ENCODE measurements at places on chromosomes 2 and 18.

GRCh38 chr2:25490217-25490616 lies 148.5 kb upstream of the DNMT3A start:
- DNase-seq = no peak

DNA sequence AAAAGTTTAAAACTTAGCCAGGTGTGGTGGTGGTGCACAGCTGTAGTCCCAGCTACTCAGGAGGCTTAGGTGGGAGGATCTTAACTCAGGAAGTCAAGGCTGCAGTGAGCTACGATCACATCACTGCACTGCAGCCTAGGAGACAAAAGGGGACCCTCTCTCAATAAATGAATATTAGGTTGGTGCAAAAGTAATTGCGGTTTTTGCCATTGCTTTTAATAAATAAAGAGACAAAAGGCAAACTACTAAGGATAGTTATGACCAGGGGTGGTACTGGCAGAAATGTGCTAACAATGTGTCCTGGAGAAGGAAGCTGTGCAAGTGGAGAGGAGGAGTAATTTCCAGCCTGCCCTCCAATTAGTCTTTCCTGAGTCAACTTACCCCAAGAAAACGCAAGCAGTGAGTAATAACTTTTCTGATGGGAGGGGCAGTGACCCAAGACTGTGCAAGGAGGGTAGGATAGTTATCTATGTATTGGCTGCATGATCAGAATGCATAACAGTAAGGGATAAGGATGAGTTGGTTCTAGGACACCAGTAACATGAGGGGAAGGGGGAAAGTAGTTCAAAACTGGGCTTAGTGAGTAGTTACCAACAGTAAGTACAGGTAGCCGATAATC lies 1.5 kb downstream of the EXOC6B start:
- no peak for DNase-seq

DNA sequence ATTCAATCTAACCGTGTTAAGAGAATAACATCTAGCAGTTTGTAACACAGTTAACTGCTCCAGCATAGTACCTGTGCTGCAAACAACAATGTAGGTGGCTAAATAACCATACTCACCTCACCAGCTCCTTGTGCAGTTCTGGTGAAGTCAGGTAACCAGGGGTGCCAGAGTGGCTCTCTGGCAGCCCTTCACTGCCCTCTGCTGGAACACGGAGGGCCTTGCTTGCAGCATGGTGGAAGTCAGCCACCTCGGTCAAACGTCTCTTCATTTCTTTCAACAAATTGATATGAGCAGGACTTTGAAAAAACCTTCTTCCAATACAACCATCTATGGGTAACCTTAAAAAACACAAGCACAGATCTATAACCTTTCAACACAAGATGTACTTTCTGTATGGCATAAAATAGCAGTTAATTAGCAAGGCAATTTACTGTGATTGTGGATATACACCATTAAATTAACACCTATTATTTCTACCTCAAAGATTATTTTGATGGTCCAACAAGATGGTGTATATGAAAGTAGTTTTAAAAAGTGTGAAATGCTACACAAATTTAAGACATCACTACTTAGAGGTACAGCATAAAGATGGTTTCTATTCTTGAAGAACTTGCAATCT lies 56.6 kb downstream of the EPG5 start:
- DNase-seq = no peak

- peak; percentile 65 for DNase-seq
These were observed 41.2 kb upstream of the DAPL1 start for GRCh38 chr2:158753641-158754611.

GRCh38 chr2:117714110-117714509 lies 100.4 kb upstream of the DDX18 start:
- DNase-seq = no peak

GRCh38 chr2:72990695-72991438 lies 73.5 kb downstream of the EMX1 start:
- no peak for DNase-seq

GRCh38 chr2:203143391-203143790 lies 95.4 kb upstream of the CYP20A1 start:
- no peak for DNase-seq

DNA sequence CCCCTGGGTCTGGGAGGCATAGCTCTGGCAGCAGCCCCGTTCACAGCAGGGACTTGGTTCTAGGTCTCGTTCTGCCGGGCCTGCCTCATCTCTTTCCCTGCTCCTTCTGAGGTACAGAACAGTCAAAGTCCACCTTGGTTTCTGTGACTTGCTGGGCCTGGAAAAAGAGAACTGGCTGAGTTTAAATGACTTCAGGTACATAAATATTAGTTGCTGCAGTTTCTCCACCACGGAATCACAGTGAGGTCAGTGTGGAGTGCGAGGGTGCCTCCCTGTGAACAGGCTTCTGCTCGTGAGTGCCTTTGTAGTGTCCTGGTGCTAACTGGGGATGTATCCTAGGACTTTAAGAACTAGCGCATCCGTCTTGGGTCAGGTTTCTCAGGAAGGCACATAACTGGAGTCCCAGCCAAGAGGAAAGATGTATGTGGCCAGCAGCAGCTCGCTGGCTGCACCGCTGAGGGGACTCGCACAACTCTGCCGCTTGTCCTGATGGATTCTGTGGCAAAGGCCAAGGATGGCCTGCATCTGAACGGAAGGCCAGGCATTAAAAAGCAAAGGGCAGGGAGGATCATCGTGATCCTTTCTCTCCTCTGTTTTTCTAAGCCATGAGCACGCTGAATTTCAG lies 188.6 kb downstream of the SH3RF3 start:
- no peak for DNase-seq

DNA sequence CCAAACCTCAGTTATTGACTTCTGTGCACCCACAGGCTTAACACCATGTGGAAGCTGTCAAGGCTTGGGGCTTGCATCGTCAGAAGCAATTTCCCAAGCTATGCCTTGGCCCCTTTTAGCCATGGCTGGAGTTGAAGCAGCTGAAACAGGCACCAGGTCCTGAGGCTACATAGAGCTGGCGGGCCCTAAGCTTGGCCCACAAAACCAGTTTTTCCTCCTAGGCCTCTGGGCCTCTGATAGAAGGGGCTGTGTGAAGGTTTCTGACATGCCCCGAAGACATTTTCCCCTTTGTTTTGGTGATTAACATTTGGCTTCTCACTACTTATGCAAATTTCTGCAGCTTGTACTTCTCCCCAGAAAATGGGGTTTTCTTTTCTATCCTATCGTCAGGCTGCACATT lies 9.1 kb upstream of the TMX3 start:
- DNase-seq = no peak

DNA sequence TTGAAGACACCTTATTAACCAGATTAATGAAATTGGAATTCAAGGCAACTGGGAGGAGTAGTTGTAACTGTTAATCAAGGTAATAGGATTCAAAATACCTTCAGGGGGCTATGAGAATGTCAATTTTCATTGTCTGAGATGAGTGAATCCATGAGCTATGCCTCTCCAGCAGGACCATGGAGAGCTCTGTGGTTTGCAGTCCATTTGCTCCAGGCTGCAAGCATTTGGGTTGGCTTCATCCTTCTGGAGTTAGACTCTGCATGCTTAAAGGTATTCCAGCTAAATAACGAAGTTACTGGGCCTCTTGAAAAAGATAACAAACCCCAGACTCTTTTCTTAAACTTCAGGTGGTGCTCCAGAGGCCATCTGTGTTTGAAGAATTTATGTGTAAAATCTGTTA lies 207.1 kb upstream of the SLC8A1 start:
- no peak for DNase-seq

GRCh38 chr2:200042944-200043343 lies 87.6 kb downstream of the MAIP1 start:
- DNase-seq = no peak

- DNase-seq = peak; percentile 47
These were observed 413.3 kb downstream of the TSN start for GRCh38 chr2:122168799-122169198.

DNA sequence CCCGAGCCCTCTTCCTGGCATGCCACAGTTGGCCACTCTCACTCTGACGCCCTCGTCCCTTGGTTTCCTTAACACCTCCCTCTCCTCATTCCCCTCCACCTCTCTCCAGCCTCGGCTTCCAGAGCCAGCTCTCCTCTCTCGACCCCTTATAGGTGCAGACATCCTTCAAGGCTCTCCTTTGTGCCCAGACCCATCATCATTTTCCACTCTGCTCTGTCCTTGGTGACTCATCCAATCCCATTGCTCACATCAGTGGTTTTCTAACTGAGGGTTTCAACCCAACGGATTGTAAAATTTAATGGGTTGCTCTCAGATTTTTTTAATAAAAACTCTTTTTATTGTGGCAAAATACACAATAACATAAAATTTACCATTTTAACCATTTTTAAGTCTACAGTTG lies 6.2 kb downstream of the ST8SIA5 start:
- no peak for DNase-seq

DNA sequence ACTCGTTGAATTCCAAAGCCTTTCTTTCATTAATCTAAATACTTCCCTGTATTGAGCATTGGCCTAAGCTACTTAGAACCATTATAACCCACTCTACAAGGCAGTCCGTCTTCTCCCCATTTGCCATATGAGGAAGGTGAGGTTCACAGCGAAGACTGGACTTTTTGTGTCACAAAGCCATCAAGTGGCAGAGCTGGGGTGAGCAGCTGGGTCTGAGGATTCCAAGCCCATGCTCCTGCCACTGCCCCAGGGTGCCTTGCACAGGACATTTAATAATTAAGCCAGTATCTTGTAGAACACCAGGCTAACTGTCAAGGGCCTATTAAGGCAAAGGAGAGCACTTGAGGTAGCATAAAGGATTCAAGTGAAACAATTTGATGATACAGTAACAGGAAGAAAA lies 68.8 kb upstream of the ZNF397 start:
- no peak for DNase-seq

DNA sequence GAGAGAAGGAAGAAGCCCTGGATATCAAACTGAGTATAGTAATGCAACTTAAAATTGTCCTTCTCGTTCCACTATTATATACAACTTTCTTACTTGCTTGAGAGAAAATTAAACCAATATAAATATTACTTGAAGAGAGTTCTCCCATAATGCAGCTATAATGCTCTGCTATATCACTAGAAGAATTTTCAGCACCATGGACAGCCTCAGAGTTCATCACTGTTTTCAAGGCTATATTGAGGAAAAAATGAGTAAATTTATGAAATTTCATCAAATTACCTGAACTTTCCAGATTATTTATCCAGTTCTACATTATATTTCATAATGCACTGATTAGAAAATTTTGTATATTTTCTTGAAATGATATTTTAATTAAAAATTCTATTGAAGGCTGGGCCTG lies 1053.5 kb upstream of the FAM98A start:
- no peak for DNase-seq

DNA sequence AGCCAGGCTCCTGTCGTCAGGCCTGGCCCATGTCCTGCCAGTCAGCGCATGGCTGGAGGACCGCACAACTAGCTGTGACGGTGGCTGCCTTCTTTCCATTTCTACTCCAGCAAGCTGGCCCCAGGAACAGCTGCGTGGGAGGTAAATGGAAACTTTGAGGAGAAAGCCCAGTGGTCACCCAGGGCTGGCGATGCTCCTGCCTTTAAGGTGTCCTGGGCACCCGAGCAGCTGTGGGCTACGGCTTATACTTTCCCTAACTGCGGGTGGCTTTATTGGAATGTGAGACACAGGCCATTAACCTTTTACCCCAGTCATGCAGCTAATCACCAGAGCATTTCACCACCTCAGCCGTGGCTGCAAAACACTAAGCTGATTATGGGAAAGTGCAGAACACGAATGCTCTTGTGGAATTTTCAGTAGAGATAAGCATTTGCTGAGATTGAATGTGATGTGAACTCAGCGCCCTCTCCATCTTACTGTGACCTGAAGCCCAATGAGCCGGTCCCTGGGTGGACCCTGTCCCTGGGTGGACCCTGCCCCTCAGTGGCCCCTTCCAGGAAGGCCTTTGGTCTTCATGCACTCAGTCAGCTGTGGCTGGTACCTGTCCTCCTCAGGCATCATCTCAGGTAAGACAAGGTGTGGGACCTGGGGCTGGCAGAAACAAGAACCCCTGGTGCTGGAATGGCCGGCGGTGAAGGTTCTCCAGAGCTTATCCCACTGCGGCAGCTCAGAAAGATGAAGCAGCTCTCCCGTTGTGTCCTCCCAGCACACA lies 275.4 kb upstream of the HS6ST1 start:
- DNase-seq = no peak

DNA sequence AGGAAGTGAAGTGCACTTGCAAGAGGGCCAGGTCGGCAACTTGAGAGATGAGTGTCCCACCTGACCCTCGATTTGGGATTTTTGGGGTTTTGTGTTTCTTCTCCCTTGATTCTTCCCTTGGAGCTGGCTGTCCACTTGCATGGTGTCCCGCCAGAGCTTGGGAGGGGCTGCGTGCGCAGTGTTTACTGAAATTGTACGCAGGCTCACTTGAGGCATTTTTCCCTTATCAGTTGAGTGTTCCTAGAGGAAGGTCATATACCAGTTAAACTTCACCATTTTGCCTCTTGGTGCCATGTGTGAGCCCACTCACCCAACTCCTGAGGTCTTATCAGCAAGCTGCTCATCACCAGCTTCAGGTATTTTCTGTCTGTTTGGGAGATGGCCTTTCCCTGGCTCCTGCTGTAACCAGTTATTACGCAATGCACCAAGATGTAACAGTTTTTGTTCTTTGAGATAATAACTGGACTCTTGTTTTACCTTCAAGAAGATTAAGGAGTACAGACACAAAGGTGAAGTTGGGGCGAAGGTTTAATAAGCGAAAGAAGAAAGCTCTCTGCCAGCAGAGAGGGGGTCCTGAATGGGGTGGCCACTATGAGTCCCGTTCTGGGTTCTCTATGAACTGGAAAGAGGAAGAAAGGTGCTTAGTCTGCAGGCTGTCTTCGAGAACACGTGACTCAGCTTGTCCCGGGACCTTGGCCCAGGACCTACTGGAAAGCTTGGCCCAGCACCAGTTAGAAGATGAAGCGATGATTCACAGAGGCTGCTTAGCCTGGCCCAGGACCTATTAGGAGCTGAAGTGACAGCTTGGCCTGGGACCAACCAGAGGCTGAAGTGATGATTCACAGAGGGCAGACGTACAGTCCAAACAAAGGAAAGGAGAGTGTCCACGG lies 21.5 kb upstream of the TXNL4A start:
- DNase-seq = peak; percentile 90

- no peak for DNase-seq
These were observed 1337.0 kb upstream of the FAM98A start for GRCh38 chr2:34936089-34936488.

DNA sequence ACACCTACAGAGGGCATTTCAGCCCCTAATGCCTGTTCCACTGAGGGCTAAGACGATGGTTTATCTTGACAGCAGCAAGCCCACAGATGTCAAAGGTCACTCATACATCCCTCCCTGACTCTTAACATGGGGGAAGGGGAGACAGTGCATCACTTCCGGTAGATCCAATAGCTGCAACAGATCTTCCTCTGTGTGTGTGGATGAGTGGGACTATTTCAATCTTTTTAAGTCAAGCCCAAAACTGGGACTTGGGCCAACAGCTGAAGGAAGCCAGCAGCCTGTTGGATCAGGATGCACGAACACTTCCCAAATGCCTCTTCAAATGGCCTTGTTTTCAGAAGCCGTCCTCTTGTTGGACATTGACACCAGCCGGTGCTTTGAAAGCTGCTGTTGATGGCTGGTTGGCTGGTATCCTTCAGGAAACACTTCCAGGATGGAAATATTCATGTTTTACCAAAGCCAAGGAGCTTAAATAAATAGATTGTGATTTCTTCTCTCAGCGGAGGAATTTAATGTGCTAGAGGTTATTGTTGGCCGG lies 59.2 kb downstream of the IL1R2 start:
- DNase-seq = peak; percentile 14

Measured in NCI-H446 treated with DMSO at 0.1 percent for 48 hours (cell line).